Breast epithelium (tissue), 4 donors: ENCODE measurements at places on chromosomes 2 and 18. TPM values are rescaled to one million over a fixed set of nuclear protein-coding genes. Genes with fewer than 3 reads are reported as not detected.

DNA sequence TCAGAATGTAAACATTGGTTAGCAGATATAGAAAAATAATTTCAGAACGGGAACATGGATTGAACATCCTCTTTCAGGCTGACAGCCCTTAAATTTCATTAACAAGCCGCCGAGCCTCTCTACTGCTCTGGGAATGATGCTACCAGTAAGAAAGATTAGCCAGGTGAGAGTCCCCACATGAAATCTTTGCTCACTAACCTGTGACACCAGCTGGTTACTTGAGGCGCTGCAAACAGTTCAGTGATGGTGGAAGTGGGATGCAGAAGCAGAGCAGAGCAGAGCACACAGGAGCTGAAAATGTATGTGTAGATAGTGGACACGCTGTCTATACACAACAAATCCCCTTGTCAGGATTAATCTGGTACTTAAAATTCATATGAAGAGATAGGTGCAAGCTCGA is 721.1 kb downstream of the DPP10 start:
- DNase-seq: no peak
- H3K4me1 ChIP-seq: no peaks in the 10 kb centered on the region
- peaks cover 6% of the 10 kb centered on the region for H3K36me3 ChIP-seq
- no peak overlapping the region for H3K4me3 ChIP-seq

DNA sequence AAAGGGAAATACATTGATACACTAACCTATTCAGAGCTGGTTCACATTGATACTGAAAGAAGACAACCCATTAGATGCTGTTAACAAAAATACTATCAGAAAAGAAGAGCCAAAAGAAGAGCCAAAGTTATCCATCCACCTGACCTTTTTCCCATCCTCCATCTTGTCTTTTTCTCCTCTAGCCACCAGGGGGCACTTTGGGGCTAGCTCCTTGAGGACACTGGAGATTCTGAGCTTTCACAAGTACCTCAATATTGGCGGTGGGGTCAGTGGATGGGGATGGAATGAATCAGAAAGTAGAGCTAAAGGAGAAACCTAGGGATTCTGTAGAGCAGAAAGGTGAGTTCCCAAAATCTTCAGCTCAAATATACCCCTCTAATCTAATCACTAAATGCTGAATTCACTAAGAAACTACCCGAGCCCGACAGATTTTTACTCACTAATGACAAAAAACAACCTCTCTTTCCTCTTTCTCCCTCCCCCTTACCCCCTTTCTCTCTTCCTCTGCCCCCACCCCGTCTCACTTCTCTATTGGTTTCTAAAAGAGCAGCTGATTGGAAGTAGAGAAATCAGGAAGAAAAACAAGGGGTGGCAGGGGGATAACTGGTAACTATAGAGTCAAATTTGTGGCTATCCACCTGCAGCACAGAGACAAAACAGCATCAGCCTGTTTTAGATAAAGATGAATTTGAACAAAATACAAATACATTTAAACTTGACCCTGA is 203.3 kb downstream of the TCF4 start:
- no peaks in the 10 kb centered on the region for H3K4me1 ChIP-seq
- no peaks in the 10 kb centered on the region for H3K27me3 ChIP-seq
- no peaks in the 10 kb centered on the region for H3K36me3 ChIP-seq
- H3K4me3 ChIP-seq: no peak overlapping the region

- no peak for DNase-seq
- no peaks in the 10 kb centered on the region for H3K36me3 ChIP-seq
Measured at GRCh38 chr2:169348321-169349024, 13.9 kb downstream of the LRP2 start.

Gene DCDC2C
- 0.59 TPM for total RNA-seq

DNA sequence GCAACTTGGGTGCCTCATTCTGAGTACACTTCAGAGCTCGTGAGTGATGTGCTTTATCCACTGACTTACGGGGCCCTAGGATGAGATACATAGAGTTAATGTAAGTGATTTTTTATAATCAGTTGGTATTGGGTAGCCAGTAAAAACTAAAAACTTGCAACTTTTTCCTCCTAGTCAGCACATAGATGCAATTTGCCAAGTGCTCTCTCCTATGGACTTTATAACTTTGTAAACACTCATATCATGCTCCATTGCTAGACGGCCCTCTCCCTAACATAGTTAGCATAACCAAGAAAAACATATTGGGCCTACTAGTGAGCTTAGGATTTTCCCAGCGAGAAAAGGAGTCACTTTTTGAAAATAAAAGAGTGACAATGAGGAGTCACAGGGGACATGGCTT is 60.4 kb downstream of the PLB1 start:
- DNase-seq: no peak
- no peaks in the 10 kb centered on the region for H3K27me3 ChIP-seq
- H3K4me3 ChIP-seq: no peak overlapping the region
- H3K36me3 ChIP-seq: no peaks in the 10 kb centered on the region

Gene DGKD
- total RNA-seq: 37.3 TPM

Gene HOXD13
- not detected for total RNA-seq

Gene ZNF396
- 7.8 TPM for total RNA-seq

Gene ARHGAP28
- 13.0 TPM for total RNA-seq

GRCh38 chr18:23068570-23069310 is 66.5 kb upstream of the CABLES1 start:
- no peaks in the 10 kb centered on the region for H3K27me3 ChIP-seq
- DNase-seq: no peak
- H3K4me3 ChIP-seq: no peak overlapping the region
- H3K36me3 ChIP-seq: no peaks in the 10 kb centered on the region

- H3K27ac ChIP-seq: no peak overlapping the region
- no peaks in the 10 kb centered on the region for H3K27me3 ChIP-seq
- no peak for DNase-seq
- H3K36me3 ChIP-seq: no peaks in the 10 kb centered on the region
- no peaks in the 10 kb centered on the region for H3K4me1 ChIP-seq
- H3K4me3 ChIP-seq: no peak overlapping the region
Measured at GRCh38 chr2:146228466-146229058, 1616.3 kb upstream of the ACVR2A start.

DNA sequence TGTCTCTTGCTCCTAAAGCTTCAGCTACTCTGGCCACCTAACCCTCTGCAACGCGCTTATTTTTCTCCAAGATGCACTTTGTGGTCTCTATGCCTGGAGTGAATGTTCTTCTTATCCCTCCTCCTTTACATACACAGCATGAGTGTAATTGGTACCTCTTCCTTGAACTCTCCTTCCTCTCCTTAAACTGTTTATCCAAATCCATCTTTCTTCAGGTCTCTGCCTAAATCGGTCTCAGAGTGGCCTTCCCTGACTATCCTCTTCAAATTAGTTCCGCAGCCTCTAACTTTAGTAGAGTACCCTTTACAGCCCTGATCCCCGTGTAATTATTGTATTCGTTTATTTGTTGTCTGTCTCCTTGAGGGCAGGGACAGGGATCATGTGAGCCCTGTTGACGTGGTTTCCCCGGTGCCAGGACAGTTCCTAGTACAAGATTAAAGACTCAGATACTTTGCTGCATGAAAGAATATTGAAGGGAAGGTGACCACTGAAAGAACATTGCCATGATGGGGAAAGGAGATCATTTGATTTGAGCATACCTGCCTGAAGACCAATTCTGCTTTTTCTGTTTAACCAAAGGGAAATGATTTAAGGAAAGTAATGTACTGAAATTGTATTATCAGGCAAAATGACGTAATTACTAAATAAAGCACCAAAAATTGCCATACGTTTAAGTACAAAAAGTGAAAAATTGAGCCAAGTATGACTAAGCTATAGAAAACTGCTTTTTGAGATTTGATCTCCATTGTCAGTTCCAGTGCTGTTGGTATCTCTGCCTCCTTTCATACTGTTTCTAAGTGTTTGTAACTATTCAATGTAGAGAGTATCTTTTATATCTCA is 1.2 kb downstream of the CNOT9 start:
- H3K36me3 ChIP-seq: no peaks in the 10 kb centered on the region
- H3K4me3 ChIP-seq: peak overlapping the region; percentile 82
- H3K4me1 ChIP-seq: no peaks in the 10 kb centered on the region

- H3K36me3 ChIP-seq: no peaks in the 10 kb centered on the region
- DNase-seq: no peak
- no peak overlapping the region for H3K27ac ChIP-seq
- H3K4me1 ChIP-seq: no peaks in the 10 kb centered on the region
Measured at GRCh38 chr2:233165543-233165894, 86.0 kb upstream of the ATG16L1 start.

Gene FBXO36
- 2.7 TPM for total RNA-seq

Gene MOCOS
- total RNA-seq: 9.7 TPM

Gene C2orf42
- 30.0 TPM for total RNA-seq

DNA sequence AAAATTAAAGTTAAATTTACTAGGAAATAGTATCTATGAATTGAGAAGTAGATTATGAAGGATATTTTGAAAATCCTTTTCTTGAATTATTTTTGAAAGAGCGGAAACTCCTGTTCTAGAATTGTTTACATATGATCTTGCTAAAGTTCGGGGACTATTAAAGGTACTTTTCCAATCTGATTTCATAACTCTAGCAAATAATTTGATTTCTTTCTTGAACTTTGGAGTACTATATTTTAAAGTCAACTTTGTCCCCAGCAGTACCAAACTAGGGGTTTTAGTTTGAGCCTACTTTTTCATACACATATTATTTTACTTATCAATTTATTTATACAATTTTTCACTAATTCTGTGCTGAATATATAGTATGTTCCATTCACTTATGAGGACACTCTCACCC is 364.7 kb downstream of the FSIP2 start:
- H3K36me3 ChIP-seq: no peaks in the 10 kb centered on the region
- no peak for DNase-seq
- H3K27me3 ChIP-seq: no peaks in the 10 kb centered on the region
- no peak overlapping the region for H3K4me3 ChIP-seq

Gene ZSWIM2
- 0.32 TPM for total RNA-seq

- no peaks in the 10 kb centered on the region for H3K36me3 ChIP-seq
- no peak overlapping the region for H3K27ac ChIP-seq
- no peak for DNase-seq
- H3K4me1 ChIP-seq: no peaks in the 10 kb centered on the region
- H3K4me3 ChIP-seq: no peak overlapping the region
Measured at GRCh38 chr18:76973520-76974266, 151.3 kb downstream of the ZNF236 start.

- peak overlapping the region; percentile 81 for H3K4me3 ChIP-seq
- H3K27ac ChIP-seq: peak overlapping the region; percentile 94
- no peaks in the 10 kb centered on the region for H3K27me3 ChIP-seq
- H3K36me3 ChIP-seq: no peaks in the 10 kb centered on the region
- H3K4me1 ChIP-seq: no peaks in the 10 kb centered on the region
Measured at GRCh38 chr2:158969715-158970240, 1.3 kb downstream of the TANC1 start.

- H3K27ac ChIP-seq: no peak overlapping the region
- no peaks in the 10 kb centered on the region for H3K27me3 ChIP-seq
- DNase-seq: no peak
- no peaks in the 10 kb centered on the region for H3K4me1 ChIP-seq
Measured at GRCh38 chr18:10374636-10375293, 79.7 kb upstream of the APCDD1 start.

Gene FTCDNL1
- 3.7 TPM for total RNA-seq

DNA sequence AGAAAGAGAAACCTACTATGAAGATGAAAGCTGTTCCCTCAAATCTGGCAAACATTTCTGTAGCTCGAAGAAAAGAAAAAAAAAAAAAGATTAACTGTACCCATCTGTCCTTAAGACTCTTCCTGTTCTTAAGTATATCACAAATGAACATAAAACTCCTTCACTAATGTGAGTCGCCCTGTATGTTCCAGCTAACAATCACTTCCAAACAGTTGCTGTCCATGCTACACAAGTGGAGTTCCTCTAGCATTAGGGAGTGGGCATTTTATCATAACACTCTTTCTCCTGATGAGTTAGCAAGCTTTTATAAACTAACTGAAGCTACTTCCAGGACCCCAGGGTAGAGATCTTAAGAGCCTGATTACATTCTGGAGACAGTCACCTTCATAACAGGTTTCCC is 5.8 kb downstream of the CUL3 start:
- peak overlapping the region; percentile 1 for H3K4me3 ChIP-seq
- no peaks in the 10 kb centered on the region for H3K36me3 ChIP-seq

- H3K4me3 ChIP-seq: no peak overlapping the region
- no peak for DNase-seq
- H3K4me1 ChIP-seq: no peaks in the 10 kb centered on the region
- H3K36me3 ChIP-seq: no peaks in the 10 kb centered on the region
Measured at GRCh38 chr2:135667045-135667444, 74.6 kb upstream of the UBXN4 start.

Gene GPR55
- total RNA-seq: 0.44 TPM

- no peaks in the 10 kb centered on the region for H3K27me3 ChIP-seq
- H3K4me3 ChIP-seq: no peak overlapping the region
- DNase-seq: no peak
- no peak overlapping the region for H3K27ac ChIP-seq
Measured at GRCh38 chr2:1088940-1089339, 138.3 kb downstream of the SNTG2 start.

- H3K27ac ChIP-seq: no peak overlapping the region
- no peaks in the 10 kb centered on the region for H3K27me3 ChIP-seq
- H3K4me1 ChIP-seq: peaks cover 2% of the 10 kb centered on the region
Measured at GRCh38 chr2:20427931-20428526, 18.8 kb upstream of the RHOB start.

Gene TXNDC2
- total RNA-seq: not detected

DNA sequence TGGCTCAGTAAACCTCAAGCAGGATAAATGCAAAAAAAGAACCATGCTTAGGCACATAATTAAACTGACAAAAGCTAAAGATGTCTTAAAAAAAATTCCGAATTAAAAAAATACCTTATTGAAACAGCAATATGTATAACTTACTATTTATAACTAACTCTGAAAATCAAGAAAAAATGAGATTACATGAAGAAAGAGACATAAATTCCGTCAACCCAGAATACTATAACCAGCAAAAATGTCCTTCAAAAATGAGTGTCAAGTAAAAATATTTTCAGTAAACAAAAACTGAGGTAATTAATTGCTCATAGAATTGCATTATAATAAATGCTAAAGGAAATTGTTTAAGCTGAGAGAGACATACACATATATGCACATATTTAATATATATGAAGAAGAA is 474.5 kb upstream of the SYT4 start:
- H3K36me3 ChIP-seq: no peaks in the 10 kb centered on the region
- no peak for DNase-seq
- H3K4me3 ChIP-seq: no peak overlapping the region
- H3K4me1 ChIP-seq: no peaks in the 10 kb centered on the region
- no peak overlapping the region for H3K27ac ChIP-seq

Gene CD207
- not detected for total RNA-seq

GRCh38 chr2:111185361-111186022 is 64.8 kb downstream of the BCL2L11 start:
- peak overlapping the region; percentile 28 for H3K27ac ChIP-seq
- DNase-seq: no peak
- no peaks in the 10 kb centered on the region for H3K4me1 ChIP-seq
- no peak overlapping the region for H3K4me3 ChIP-seq
- no peaks in the 10 kb centered on the region for H3K36me3 ChIP-seq

DNA sequence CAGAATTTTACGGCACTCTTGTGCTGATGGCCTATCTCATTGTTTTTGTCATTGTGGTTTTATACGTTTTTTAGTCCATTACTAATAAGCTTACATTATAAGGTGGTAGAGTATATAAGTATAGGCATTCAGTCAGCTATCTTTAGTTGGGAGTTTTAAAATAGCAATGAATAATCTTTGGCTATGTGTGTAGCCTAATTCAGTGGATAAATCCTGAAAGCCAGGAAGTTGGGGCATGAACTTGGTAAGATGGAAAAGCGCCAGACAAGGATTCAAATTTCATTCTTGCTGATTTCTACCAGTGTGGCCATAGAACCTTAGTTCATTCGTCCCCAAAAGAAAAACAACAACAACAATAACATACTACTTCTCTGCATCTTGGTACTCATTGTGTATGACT is 31.2 kb downstream of the EPC2 start:
- H3K36me3 ChIP-seq: no peaks in the 10 kb centered on the region
- H3K27me3 ChIP-seq: no peaks in the 10 kb centered on the region
- no peak overlapping the region for H3K27ac ChIP-seq
- H3K4me1 ChIP-seq: no peaks in the 10 kb centered on the region

Gene CYS1
- total RNA-seq: 1.3 TPM
